ENCODE measurements at places on chromosomes 5 and 9.

DNA sequence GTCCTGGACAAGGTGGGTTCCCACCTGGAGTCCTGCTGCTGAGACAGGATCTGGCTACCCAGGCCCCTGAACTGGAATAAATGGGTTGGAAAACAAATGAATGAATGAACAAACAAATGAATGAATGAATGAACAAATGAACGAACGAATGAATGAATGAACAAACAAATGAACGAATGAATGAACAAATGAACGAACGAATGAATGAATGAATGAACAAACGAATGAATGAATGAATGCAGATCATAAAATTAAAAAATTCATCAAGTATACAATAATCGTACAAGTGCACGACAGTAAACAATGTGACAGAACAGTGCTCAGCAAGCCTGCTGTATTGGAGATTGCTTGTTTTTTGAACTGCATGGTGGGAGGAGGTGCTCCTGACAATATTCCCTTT is 2097.1 kb downstream of the MAT2B start:
- no peak for DNase-seq

DNA sequence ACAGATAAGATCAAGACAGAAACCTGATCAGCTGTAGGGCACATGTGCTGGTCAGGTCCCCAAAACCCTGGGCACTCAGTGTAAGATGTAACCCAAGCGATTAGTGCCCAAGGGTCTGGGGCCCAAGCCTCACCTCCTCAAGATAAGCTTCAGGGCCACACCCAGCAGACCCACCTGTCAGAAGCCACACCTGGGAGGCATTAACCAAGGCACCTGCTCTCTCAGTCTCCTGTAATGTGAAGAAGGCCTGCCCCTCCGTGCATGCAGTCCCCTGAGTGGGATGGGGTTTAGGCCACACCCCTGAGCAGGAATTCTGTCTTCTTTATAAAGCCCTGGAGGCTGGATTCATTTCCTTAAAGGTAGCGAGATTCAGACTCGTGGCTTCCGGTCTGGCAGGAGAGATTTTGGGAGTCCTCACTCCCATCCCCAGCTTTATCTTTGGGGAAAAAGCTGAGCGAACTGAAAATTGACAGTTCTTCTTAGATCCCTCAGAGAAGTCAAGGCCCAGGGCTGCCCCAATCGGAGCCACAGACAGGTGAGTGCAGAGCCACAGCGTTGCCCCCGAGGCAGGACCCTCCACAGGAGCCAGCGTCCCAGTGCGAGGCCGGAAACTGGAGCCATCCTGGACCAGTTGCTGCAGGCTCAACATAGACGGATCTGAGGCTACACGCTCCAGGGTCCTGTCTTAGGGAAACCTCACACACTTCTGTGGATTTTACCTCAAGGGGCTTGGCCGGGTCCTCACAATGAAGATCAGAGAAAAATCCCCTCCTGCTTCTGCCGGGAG is 357.6 kb upstream of the IRX4 start:
- DNase-seq: no peak

GRCh38 chr9:89122949-89123348 is 55.7 kb downstream of the SHC3 start:
- no peak for DNase-seq

DNA sequence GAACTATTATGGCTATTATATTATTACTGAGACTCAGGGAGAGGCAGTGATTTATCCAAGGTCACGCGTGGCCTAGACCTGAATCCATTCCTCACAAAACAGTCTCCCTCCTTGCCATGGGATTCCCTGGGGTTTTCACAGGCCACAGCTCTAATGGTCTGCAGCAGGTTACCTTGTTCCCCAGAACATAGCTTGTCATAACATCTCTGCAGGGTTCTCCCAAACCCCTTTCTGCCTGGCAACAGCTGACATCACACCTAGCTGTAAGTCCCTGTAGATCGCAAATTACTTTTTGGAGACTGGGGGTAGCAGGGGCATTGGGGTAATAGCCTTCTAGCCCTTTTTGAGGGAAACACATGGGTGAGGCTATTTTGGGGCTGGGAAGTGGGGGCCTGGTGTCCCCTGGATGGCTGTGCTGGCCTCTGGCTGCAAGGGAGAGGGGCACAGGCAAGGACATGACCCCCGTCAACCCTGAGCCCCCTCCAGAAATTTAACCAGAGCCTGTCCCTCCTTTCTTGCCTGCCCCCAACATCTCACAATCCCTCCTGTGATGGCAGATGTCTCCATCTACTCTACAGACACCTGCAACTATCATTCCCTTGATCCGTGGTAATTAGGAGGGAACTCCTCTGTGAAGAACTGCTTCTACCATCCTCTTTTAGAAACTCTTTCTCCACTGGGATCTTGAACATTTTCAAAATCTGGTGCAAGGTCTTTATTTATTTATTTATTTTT is 1.3 kb downstream of the CD74 start:
- DNase-seq: peak; percentile 88

GRCh38 chr9:94922098-94922607 is 195.7 kb downstream of the AOPEP start:
- DNase-seq: peak; percentile 71

GRCh38 chr9:5846096-5846495 is 13.2 kb upstream of the ERMP1 start:
- DNase-seq: no peak

GRCh38 chr5:10511741-10512640 is 51.9 kb upstream of the ANKRD33B start:
- DNase-seq: no peak

DNA sequence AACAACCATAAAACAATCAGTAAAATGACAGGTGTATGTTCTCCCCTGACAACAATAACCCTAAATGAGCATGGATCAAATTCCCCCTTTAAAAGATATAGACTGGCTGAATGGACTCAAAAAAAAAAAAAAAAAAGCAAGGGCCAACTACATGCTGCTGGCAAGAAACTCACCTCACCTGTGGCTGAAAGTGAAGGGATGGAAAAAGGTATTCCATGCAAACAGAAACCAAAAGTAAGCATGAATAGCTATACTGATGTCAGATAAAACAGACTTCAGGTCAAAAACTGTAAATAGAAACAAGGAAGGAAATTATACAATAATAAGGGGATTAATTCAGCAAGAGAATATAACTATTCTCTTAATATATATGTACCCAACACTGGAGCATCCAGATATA is 54.2 kb upstream of the SSBP2 start:
- no peak for DNase-seq

DNA sequence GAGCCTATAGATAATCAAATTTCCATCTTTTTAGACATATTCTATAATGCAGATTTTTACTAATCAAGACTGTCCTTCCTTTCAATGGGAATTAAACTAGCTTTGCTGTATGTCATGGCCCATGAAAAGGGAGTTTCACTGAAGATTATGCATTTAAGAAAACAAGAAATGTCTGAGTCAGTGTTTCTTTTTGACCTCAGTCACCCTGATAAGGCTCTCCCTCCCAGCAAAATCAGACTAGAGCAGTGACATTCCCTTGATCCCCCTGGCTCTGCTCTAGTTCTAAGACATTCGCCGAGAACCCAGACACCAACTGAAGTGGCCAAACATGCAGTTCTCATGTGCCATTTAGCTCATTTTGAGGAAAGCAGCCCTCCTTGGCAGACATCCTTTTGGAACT is 442.0 kb downstream of the ACTL7B start:
- no peak for DNase-seq

Data from lower lobe of right lung (tissue), 2 donors.